ENCODE measurements at places on chromosomes 5 and 9.

- peak; percentile 32 for DNase-seq
Measured at GRCh38 chr9:104227108-104227507, 133.0 kb downstream of the SMC2 start.

GRCh38 chr5:111415053-111415452 lies 97.3 kb downstream of the STARD4 start:
- no peak for DNase-seq

- no peak for DNase-seq
Measured at GRCh38 chr5:60826653-60827052, 17.4 kb downstream of the ELOVL7 start.

- no peak for DNase-seq
Measured at GRCh38 chr5:38680094-38680825, 123.8 kb upstream of the LIFR start.

- DNase-seq, result no peak
Measured at GRCh38 chr5:87541676-87542075, 128.9 kb upstream of the CCNH start.

DNA sequence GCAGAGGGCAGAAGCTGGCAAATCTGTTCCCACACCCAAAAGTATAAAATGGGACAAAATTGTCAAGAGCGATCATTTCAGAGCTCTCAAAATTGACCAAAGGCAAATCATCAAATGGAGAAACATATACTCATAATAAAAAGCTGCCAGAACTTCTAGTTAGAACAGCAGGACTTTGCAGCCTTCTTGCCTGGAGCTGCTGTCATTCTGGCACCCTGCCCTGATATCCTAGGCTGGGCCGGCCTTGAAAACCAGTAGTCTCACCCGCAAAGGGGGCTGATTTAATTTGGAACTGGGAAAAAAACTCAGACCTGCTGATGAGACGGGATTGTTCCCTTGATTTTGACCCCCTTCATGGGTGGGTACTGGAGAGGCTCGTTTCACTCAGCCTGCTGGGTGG lies 18.5 kb downstream of the OR2V1 start:
- no peak for DNase-seq

DNA sequence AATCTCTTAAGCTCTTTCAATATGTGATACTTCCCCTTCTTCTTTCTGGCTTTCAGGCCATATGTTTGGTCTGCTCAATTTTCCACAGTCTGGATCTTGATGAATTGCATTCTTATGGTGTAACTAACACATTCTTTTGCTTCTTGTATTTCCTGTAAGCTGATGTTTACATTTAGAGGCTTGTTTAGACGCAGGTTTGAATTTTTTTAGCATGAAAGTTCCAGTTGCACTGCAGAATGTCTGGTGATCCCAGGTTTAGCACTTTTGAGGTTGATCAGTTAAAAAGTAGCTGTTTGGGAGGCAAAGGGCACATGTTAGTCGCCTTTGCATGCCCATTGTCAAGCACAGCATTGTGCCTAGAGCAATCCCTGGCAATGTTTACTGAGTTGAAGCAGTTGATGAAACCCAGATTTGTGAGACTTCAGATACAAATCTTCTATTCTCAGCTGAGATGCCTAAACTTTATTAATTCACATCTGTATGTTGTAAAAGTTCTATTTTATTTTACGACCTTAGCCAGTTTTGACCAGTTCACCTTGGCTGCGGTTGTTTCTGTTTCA lies 59.6 kb upstream of the SPATA31C2 start:
- peak; percentile 93 for DNase-seq

DNA sequence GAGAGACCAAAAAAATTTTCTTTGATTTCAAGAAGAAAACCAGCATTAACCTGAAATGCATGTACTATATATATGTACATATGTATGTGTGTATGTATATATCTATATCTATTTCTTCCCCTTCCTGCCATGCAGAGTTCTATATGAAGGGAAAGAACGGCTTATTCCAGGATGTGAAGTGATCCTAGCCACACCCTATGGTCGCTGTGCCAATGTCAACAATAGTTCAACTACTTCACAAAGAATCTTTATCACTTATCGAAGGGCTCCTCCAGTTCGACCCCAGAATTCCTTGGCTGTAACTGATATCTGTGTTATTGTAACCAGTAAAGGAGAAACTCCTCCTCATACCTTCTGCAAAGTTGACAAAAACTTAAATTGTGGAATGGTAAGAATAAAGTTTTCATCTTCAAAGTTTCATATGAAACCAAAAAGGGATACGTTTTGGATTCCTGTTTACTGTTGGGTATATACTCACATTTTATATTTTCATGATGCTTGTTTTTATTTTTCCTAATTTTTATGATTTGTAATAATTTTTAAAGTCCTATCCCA lies 56.2 kb downstream of the DENND4C start:
- no peak for DNase-seq

DNA sequence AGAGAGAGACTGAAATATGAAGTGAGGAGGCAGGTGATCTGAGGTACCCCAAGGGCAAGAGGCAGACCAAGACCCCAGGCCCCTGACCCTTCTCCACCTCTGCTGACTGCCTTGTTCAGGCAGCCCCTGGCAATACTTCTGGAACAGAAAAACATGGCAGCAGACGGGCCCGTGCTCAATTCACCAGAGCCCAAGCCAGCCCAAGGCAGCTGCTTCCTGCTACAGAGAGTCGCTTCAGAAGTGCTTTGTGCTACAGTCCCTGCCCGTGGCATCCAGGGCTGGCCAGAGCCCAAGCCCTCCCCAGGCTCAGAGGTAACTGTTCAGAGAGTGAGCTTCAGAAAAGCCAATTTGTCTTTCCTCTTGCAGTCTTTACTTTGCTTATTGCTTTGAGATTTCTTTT lies 151.4 kb upstream of the FSTL4 start:
- DNase-seq, result no peak

DNA sequence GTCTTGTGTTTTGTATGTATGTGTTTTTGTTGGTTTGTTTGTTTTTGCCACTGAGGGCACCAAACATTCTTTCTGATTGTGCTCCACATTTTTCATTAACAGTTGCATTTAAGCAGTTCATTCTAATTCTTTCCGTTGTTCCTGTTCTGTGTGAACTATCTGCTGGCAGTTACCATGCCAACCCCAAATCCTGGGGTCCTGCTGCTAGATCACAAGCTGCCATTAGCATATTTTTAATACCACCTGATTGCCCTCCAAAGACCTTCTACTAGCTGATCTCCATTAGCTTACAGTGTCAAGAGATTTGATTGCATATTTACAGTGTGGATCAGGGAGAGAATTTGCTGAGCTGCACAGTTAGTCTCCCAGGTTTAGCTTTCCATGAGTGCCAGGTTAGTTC lies 40.6 kb upstream of the STARD4 start:
- no peak for DNase-seq

GRCh38 chr9:121645853-121646807 lies 5.3 kb upstream of the DAB2IP start:
- DNase-seq, result no peak

DNA sequence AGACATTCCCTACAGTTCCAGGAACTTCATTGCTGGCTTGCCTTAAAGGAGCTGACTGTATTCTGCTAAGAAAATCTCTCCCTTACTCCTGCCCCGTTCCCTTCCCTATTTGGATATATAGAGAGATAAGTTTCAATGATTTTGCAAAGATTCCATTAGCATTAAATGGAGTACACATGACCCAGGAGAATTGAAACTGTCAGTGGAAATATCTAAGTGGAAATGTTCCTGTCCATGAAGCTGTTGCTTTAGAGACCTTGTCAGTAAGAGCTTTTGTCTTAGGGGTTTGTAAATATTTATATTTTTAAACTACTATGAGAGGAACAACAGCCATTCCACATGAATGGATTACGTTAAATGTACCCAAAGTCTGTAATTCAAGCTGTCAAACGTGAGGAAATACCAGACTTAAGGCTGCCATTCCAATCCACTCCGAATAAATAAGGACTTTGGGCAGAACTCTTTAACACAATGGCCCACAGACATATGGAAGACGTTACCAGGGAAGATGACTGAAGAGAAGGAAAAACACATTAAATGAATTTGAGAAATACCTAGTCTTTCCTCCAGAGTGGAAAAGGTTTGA lies 387.1 kb upstream of the PAPPA start:
- no peak for DNase-seq

DNA sequence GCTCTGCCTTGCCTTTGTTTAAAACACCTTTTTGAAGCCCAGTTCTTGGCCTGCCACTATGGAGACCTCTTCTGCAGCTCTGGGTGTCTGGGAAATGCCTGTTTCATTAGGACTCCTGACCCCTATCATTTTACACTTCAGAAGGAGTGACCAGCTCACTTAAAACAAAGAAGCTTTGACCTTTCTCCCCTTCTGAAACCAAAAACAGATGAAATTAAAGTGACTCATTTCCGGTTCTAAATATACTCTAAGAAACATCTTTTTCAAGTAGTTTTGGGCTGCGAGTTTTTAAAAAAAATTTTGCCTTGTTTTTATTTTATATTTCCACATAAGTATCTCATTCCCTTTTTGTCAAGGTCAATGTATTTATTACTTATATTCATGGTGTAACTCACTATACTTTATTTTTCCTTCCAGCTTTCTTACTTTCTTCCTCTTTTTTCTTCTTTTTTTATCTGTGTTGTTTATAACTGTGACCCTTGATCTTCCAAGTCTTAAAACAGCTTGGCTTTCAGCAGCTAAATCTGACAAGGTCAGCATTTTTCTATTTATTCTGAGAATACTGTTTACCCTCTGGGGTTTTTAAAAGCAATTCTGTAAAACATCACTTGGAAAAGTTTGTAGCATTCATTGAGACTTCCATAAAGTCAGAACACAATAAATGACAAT lies 672.9 kb downstream of the NR2F1-AS1 start:
- DNase-seq, result peak; percentile 24

DNA sequence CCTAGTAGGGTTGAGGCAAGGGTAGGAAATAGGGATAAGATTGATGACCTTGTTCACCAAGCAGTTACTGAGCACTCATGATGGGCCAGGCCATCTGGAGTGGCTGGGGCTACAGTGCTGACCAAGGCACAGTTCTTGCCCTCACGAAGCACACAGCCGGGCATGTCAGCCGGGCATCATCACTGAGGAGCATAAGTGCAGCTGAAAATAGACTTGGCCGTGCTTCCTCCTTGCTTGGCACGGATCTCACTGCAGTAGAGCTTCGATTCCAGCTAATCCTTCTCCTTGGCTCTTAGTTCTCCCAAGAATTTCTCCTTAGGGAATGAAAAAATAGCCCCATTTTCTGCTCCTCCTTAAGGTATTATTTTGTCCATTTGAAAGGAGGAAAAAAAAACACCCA lies 116.6 kb downstream of the NMUR2 start:
- DNase-seq, result no peak

GRCh38 chr5:139561655-139562451 lies 714 bp downstream of the UBE2D2 start:
- peak; percentile 33 for DNase-seq

DNA sequence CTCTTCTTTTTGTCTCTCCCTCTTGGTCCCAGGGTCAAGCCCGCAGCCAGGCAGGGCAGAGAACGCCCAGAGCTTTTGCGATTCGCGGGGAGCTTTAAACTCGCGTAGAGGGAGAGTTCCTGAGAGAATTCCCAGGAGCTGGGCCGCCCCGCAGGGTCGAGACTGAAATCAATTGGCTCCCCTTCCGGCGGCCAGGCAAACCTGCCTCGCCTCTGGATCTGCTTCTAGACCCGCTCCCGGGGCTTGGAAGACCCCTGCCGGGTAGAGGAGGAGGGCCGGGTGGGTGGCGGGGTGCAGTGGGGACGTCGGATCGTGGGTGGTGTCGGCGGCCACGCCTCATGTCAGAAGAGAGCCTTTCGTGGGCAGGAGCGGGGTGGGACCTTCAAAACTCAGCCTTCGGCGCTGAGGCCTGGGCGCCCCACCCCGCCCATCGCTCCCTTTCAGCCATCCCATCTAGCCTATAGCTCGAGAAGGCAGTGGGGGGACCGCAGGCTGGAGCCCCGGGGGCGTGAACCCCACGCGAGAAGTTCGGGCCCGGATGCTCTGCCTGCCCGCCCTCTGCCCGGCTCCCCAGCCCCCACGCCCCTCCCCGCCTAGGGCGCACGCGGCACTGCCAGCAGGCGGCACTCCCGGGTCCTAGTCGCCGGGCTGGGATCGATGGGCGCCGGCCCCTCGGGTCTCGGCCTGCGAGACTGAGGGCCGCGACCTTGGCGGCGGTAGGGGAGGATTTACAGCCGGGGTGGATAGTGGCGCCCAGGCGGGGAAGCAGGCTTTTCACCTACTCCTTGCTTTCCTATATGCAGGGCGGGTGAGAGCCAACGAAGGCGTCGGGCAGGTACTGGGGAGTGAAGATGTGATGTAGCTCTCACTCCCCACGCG lies 6.1 kb downstream of the PRDM6 start:
- DNase-seq, result no peak

GRCh38 chr5:180135967-180136629 lies 64.5 kb upstream of the RNF130 start:
- DNase-seq, result no peak

DNA sequence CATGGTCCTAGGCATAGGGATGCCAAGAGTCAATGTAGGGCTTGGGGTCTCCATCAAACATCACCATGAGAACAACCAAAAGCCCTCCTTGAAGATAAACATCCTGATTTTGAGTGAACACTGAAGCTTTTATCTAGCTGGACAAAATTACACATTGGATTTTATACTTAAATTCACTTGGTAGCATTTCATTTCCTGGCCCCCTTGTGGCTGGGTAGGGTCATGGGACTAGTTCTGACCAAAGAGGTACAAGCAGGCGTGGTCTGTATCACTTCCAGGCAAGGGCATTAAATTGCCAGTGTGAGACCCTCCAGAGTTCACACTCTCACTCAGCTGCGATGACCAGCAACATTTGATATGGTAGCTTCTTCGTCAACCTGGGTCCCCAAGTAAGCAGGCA lies 320.3 kb downstream of the ACTL7B start:
- DNase-seq, result no peak

- no peak for DNase-seq
Measured at GRCh38 chr9:94921656-94922055, 195.2 kb downstream of the AOPEP start.

DNA sequence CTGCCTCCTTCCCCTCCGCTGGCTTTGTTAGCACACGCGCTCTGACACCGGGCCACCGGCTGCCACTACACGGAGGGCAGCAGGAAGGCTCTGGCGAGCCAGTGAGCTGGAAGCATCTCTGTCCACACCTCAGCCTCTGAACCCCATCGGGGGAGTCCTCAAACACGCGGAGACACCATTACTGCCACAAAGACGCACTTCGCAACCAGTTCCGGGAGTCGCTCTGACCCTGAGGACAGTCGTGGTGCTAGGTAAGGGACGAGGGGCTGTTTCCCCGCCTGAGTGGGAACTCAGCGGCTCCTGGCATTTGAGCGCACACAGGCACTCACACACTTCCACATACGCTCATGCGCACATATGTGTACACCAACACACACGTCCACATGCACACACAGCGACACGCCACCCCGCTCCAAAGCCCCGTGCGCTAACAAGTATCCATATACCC lies 160.0 kb downstream of the C9orf152 start:
- DNase-seq, result no peak

GRCh38 chr5:17374973-17375742 lies 122.9 kb upstream of the TAF11L2 start:
- no peak for DNase-seq

GRCh38 chr5:160961038-160961437 lies 109.0 kb upstream of the ATP10B start:
- no peak for DNase-seq

All from fibroblast of skin of right quadriceps (primary cell).